Heart left ventricle (tissue), 16 donors: ENCODE measurements at places on chromosomes 1 and 21. TPM values are rescaled to one million over a fixed set of nuclear protein-coding genes. Genes with fewer than 3 reads are reported as not detected.

Gene NPL
- 2.5 TPM for total RNA-seq

Gene FLG2
- total RNA-seq: not detected

Gene ARHGAP29
- 34.6 TPM for total RNA-seq

Gene CLDN17
- not detected for total RNA-seq

Gene ANKRD34A
- total RNA-seq: 1.9 TPM

Gene LENEP
- total RNA-seq: not detected

- H3K27me3 ChIP-seq: no peaks in the 10 kb centered on the region
- H3K4me1 ChIP-seq: no peaks in the 10 kb centered on the region
- DNase-seq: no peak
These were observed 4.1 kb downstream of the RGS18 start for GRCh38 chr1:192162376-192162775.

GRCh38 chr1:206456577-206457370 lies 13.5 kb upstream of the IKBKE start:
- H3K4me1 ChIP-seq: peaks cover 46% of the 10 kb centered on the region
- H3K27ac ChIP-seq: no peak overlapping the region
- no peaks in the 10 kb centered on the region for H3K27me3 ChIP-seq
- DNase-seq: no peak

GRCh38 chr1:230299191-230300006 lies 126.7 kb downstream of the PGBD5 start:
- H3K27ac ChIP-seq: no peak overlapping the region
- no peak for DNase-seq
- no peaks in the 10 kb centered on the region for H3K27me3 ChIP-seq
- no peak overlapping the region for H3K4me3 ChIP-seq
- H3K36me3 ChIP-seq: no peaks in the 10 kb centered on the region
- H3K4me1 ChIP-seq: no peaks in the 10 kb centered on the region

DNA sequence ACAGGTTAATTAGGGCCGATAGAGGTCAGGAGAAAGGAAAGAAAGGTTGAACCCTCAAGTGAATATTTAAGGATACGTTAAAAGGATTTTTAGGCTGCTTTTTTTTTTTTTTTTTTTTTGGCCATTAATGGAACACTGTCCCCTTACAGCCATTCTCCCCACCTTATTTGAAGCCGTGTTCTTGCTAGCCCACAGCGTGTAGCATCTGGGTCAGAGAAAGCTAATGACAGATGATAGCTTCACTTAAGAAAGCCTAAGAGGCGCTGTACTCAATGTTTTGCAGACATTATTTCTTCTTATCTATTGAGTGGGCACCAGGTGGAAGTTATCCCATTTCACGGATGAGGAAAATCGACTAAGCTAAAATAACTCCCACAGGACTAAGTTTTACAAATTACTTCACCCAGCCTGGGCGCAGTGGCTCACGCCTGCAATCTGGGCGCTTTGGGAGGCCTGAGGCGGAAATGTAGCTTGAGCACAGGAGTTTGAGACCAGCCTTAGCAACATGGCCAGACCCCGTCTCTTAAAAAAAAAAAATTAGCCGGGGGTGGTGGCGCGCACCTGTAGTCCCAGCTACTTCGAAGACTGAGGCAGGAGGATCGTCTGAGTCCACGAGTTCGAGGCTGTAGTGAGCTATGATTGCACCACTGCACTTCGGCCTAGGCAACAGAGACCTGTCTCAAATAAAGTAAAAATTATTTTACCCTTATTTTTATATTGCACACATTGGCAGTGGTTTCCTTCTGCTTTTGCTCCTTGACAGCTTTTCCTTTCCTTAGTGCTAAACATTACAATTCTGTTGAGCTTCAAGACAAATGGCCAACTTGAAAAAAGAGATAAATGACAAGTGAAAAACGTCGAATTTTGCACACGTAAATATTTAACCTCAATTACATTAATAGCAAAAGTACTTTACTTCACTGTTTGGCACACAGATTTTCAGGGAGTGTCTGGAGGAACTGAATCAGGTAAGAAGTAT lies 1.1 kb upstream of the PHTF1 start:
- H3K36me3 ChIP-seq: peaks cover 11% of the 10 kb centered on the region
- no peak for DNase-seq
- peak overlapping the region; percentile 95 for H3K27ac ChIP-seq

- no peak for DNase-seq
- no peaks in the 10 kb centered on the region for H3K36me3 ChIP-seq
- H3K4me3 ChIP-seq: no peak overlapping the region
- H3K27me3 ChIP-seq: no peaks in the 10 kb centered on the region
- no peaks in the 10 kb centered on the region for H3K4me1 ChIP-seq
- no peak overlapping the region for H3K27ac ChIP-seq
These were observed 4.1 kb upstream of the KCNAB2 start for GRCh38 chr1:6041432-6042062.

GRCh38 chr1:110242731-110243130 lies 32.6 kb downstream of the KCNC4 start:
- no peaks in the 10 kb centered on the region for H3K4me1 ChIP-seq
- H3K27ac ChIP-seq: no peak overlapping the region
- H3K36me3 ChIP-seq: no peaks in the 10 kb centered on the region
- H3K27me3 ChIP-seq: no peaks in the 10 kb centered on the region
- no peak for DNase-seq
- H3K4me3 ChIP-seq: no peak overlapping the region

DNA sequence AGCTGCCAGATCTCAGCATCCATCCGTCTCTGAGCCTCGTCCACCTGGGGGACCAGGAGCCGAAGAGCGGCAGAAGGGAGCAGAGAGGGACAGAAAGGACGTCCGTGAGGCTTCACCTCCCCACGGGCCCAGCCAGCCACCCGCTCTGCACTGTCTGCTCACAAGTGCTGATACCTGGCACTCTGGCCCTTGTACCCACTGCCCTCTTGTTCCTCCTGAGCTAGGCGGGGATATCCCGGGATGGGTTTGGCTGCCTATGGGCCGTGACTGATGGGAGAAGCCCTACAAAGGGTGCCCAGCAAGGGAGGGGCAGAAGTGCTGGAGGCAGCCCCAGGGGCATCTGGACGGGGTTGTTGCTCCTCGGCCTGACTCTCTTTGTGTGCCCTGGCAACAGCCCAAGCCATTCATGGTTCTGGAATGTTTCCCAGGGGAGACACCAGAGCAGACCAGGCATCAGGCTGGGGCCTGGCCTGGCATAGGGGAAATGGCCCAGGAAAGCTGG lies 57.6 kb downstream of the LDLRAD2 start:
- H3K36me3 ChIP-seq: peaks cover 55% of the 10 kb centered on the region
- peak overlapping the region; percentile 32 for H3K27ac ChIP-seq
- peaks cover 7% of the 10 kb centered on the region for H3K4me1 ChIP-seq
- H3K4me3 ChIP-seq: no peak overlapping the region

DNA sequence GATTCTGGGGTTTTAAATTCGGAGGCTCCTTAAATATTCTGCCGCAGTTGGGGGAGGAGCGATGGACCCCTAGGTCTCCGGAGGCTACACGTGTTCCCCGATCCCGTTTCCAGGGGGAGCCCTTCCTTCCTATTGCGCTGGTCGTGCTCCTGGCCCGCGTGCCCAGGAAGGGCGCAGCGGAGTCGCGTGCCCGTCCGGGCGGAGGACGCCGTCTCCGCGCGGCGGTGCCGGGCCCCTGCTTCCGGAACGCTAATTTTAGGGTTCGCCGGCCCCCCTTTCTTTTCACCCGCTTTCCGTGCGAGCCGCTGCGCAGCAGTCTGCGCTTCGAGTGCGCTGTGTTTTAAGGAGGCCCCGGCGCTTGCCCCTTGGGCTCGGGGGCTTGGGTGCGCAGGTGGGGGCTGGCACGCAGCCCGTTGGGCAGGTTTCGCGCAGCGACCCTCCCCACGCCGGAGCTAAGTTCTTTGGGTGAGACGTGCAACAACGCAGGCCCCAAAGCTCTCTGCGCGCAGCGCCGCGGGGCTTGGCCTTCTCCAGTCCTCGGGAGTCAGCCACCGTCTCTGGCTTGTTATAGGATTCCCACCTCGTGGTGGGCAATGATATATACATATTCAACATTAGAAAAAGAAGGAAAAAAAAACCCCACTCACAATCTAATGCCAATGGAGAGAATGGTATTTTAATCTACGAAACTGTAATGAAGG lies 43.5 kb upstream of the DNAJC6 start:
- DNase-seq: peak; percentile 66
- H3K36me3 ChIP-seq: no peaks in the 10 kb centered on the region
- peaks cover 13% of the 10 kb centered on the region for H3K4me1 ChIP-seq
- no peak overlapping the region for H3K27ac ChIP-seq
- H3K27me3 ChIP-seq: no peaks in the 10 kb centered on the region
